Astrocyte (in vitro differentiated cells and primary cell): ENCODE measurements at places on chromosomes 4 and X. TPM values are rescaled to one million over a fixed set of nuclear protein-coding genes. Genes with fewer than 3 reads are reported as not detected.

CT45A3 gene
- not detected in 2 replicates for total RNA-seq

- H3K4me3 ChIP-seq: no peak overlapping the region
- peaks cover 32% of the 10 kb centered on the region for H3K36me3 ChIP-seq
- H3K27me3 ChIP-seq: no peaks in the 10 kb centered on the region
- H3K27ac ChIP-seq: peak overlapping the region; percentile 32
- DNase-seq: no peak
Measured at GRCh38 chr4:5757091-5757490, 46.1 kb downstream of the EVC start.

VSIG4 gene
- total RNA-seq: not detected in 2 replicates

RP2 gene
- 18.5 and 20.5 TPM in 2 replicates for total RNA-seq

GRCh38 chrX:65148232-65148631, 172.0 kb upstream of the ZC4H2 start:
- no peaks in the 10 kb centered on the region for H3K27me3 ChIP-seq
- no peaks in the 10 kb centered on the region for H3K36me3 ChIP-seq
- no peak overlapping the region for H3K4me3 ChIP-seq
- no peak for DNase-seq

- no peak overlapping the region for H3K27ac ChIP-seq
- no peaks in the 10 kb centered on the region for H3K36me3 ChIP-seq
- H3K4me1 ChIP-seq: no peaks in the 10 kb centered on the region
- no peak for DNase-seq
- no peak overlapping the region for H3K4me3 ChIP-seq
- H3K27me3 ChIP-seq: peaks cover 8% of the 10 kb centered on the region
Measured at GRCh38 chr4:17552427-17552826, 24.6 kb upstream of the LAP3 start.

NPY1R gene
- total RNA-seq: 1.1 TPM in 2 replicates

- H3K4me3 ChIP-seq: no peak overlapping the region
- no peaks in the 10 kb centered on the region for H3K27me3 ChIP-seq
- no peak overlapping the region for H3K27ac ChIP-seq
- H3K36me3 ChIP-seq: no peaks in the 10 kb centered on the region
- peaks cover 9% of the 10 kb centered on the region for H3K4me1 ChIP-seq
- DNase-seq: peak; percentile 52
Measured at GRCh38 chrX:11458170-11458569, 165.0 kb downstream of the AMELX start.
